ENCODE measurements at places on chromosomes 5 and 9.

DNA sequence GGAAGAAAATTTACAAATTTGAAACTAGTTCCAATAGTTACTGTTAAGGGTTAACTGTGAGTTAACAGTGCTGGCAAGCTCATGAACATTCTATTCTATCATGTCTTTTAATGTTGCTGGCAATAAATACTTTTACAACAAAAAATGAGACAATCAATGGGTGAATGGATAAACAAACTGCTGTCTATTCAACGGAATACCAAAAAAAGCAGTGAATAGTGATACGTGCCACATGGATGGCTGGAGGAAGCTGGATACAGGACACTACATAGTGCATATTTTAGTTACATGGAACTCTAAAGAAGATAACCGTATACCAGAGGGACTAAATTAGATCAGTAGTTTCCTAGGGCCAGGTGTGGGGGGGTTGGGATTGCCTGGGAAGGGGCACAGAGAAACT, 155.8 kb upstream of the RETREG1 start:
- DNase-seq: no peak

- no peak for DNase-seq
Observed at GRCh38 chr5:92581249-92581648, 999.8 kb downstream of the NR2F1-AS1 start.

- DNase-seq: no peak
Observed at GRCh38 chr9:15423231-15423985, 732 bp downstream of the SNAPC3 start.

GRCh38 chr5:142038735-142039134, 25.9 kb upstream of the GNPDA1 start:
- no peak for DNase-seq

GRCh38 chr9:119289740-119290433, 79.3 kb downstream of the BRINP1 start:
- no peak for DNase-seq

- DNase-seq: no peak
Observed at GRCh38 chr9:6383551-6384225, 29.3 kb upstream of the UHRF2 start.

GRCh38 chr5:148416921-148417320, 33.2 kb downstream of the FBXO38 start:
- no peak for DNase-seq

DNA sequence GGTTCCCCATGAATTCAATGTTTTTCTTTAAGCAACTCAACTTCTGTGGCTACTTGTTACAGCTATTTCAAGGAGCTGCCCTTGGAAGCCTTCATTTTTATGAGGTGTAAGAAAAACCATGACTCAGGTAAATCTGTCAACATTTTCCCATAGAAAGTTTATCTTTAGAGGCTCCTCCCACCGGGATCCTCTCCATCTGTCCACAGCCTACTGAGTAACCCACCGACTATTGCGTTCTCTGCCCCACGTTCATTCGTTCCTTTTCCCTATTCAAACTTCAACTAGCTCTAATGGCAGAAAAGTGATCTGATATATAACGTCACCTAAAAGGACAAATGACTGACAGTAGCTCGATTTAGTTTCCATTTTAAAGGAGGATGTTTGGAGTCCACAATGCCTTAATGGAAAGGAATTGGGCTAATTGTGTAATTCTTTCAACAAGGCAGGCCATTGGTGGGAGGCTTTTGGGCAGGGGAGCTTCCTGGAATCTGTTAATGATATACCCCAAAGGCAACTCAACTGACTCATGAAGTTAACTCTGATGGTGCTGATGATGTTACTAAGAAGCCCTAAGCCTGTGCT, 29.3 kb upstream of the NR3C1 start:
- DNase-seq: no peak

- no peak for DNase-seq
Observed at GRCh38 chr5:78958672-78959445, 26.3 kb downstream of the ARSB start.

DNA sequence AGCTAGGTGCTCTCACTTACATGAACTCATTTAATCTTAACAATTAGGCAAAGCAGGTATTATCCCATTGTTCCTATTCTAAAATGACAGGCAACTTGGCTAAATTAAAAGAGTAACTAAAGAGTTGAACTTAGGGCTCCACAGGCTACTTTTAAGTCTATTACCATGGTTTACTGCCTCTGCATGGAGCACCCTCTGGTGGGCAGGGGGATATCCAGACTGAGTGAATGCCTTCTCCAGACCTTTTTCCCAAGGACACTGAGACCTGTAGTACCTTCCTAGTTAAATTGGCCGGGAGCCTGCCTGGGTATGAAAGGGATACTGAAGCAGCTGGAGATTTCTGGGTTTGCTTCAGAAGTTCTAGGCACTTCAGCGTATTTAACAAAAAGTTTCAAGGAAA, 238.1 kb downstream of the ELAVL2 start:
- no peak for DNase-seq

DNA sequence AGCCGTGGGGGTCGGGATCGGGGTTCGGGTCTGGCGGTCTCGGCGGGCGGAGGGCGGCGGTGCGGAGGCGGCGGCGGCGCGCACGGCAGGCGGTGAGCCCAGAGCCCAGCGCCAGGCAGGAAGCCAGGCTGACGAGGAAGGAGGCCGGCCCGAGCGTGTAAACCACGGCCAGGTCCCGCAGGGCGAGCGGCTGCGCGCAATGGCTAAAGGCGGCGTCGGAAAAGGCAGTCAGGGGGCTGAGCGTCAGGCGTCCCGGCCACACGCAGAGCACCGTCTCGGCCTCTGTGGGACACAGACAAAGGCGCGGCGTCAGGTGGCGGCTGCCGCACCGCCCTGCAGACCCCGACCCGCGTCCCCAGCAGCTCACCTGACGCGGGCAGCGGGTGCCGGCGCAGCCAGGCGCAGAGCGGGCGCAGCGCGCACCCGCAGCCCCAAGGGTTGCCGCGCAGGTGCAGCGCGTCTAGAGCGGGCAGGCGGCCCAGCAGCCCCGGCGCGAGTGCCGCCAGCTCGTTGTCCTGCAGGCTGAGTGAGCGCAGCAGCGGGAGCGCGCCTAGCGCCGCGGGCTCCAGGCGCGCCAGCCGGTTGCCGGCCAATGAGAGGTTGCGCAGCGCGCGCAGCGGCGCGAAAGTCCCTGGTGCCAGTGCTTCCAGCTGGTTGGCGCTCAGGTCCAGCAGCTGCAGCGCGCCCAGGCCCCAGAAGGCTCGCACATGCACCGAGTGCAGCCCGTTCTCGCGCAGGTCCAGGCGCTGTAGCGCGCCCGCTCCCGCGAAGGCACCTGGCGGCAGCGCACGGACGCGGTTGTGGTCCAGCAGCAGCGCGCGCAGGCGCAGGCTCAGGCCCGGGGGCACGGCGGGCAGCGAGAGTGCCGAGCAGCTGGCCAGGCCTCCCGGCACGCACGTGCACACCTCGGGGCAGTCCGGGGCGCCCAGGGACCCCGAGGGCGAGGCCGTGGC, 671 bp downstream of the LRRC26 start:
- DNase-seq: no peak

GRCh38 chr9:117278471-117279035, 136.3 kb downstream of the ASTN2 start:
- no peak for DNase-seq

GRCh38 chr9:134566936-134567335, 74.7 kb upstream of the COL5A1 start:
- no peak for DNase-seq

GRCh38 chr5:26192486-26192885, 845.9 kb downstream of the CDH9 start:
- DNase-seq: no peak

- no peak for DNase-seq
Observed at GRCh38 chr5:111200828-111201227, 23.4 kb upstream of the CAMK4 start.

GRCh38 chr5:27220752-27221151, 182.4 kb upstream of the CDH9 start:
- DNase-seq: no peak

- DNase-seq: no peak
Observed at GRCh38 chr9:92414566-92414965, 9.7 kb downstream of the OMD start.

DNA sequence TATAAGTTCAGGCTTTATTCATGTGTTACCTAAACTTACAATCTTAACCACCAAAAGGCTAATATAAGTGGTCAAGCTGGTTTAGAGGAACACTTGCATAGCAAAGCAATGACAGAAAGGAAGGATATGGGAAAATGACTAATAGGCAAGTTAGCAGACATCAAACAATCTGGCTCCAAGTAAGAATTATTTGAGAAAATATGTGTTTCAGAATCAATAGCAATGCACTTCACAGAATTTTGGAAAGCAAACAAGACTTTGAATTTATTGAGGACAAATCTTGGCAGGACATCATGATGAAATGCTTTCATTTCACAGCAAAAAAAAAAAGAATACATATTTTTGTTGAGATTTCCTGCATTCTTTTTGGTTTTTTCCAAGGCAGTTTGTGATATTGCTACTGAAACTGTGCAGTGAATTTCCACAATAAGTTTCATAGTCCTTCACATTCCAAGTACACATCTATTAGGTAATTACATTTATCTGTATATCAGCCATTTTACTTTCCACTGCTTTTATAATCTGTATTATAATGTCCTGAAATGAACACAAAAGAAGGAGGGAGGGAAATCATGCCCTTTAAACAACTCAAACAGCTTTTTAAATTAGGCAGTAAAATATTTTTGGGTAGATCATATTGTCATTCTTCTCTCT, 417.9 kb downstream of the NR2F1-AS1 start:
- no peak for DNase-seq

DNA sequence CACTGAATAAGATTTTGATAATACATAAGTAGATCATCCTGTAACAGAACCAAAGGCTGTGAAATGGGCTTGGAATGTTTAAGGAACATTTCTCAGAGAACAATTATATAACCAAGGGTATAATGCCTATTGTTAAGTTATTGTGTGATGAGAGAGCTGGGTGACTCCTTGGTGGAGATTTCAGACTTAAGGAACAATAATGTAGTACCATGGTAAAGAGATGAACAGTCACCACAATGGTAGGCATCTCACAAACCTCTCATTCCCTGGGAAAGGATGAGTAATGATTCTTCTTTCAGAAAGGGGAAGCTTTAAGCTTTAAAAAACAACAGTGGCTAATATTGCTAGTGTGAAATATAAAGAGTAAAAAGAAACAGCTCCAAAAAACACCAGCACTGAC, 147.4 kb downstream of the TRIM36 start:
- DNase-seq: no peak

DNA sequence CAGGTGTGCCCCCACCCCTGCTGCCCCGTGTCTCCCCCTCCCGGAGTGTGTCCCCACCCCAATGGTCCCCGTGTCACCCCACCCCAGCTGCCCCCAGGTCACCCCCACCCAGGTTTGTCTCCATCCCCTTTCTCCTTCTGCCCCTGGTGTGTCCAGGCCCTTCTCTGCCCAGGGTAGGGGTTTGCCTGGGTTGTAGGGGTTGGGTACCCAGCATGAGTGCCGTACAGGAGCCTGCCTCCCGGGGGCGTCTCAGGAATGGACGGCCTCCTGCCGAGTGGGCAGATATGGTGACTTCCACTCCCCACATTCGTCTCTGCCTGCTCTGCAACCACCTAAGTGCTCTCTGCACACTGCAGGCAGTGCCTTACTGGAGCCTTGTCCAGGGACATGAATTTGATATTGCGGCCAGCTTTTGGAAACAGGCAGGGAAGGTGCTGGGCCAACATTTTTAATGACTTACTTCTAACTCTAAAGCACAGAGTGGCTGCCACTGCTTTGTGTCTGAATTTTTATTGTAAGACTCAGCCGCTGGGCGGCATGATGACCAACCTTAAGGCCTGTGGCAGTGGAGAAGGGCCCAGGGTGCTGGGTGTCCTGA, 6.7 kb downstream of the LRRC14B start:
- DNase-seq: no peak

GRCh38 chr9:91712811-91713210, 237.2 kb downstream of the ROR2 start:
- DNase-seq: no peak

- DNase-seq: no peak
Observed at GRCh38 chr5:133828722-133829121, 139.7 kb downstream of the C5orf15 start.

- no peak for DNase-seq
Observed at GRCh38 chr9:137972355-137972987, 94.9 kb downstream of the CACNA1B start.

DNA sequence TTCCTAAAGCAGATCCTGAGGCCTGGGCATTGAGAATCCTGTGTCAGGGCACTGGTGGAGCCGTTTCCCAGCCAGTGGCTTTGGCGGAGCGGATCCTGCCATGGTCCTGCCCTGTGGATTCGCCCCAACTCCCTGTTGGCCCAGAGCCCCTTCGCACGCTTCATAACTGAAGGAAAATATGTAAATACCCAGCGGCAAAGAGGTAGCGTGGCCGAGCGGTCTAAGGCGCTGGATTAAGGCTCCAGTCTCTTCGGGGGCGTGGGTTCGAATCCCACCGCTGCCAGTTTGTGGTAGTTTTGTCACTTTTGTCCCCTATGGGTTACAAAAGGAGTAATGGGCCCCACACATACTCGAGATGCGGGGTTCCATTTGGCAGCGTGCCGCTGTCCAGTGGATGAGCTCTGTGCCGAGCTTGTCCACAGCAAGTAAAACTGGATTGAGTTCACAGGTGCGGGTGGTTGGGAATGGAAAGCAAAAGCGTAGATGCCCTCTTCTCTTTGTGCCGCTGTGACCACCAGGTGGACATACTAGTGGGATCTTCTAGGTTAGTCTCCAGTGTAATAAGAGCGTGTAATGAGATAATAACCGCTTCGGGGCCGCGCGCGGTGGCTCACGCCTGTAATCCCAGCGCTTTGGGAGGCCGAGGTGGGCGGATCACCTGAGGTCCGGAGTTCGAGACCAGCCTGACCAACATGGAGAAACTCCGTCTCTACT, 17.3 kb downstream of the TRIM7 start:
- no peak for DNase-seq

- no peak for DNase-seq
Observed at GRCh38 chr5:142807372-142807911, 37.3 kb downstream of the ARHGAP26 start.

- DNase-seq: no peak
Observed at GRCh38 chr9:73104342-73104741, 47.3 kb upstream of the ANXA1 start.

DNA sequence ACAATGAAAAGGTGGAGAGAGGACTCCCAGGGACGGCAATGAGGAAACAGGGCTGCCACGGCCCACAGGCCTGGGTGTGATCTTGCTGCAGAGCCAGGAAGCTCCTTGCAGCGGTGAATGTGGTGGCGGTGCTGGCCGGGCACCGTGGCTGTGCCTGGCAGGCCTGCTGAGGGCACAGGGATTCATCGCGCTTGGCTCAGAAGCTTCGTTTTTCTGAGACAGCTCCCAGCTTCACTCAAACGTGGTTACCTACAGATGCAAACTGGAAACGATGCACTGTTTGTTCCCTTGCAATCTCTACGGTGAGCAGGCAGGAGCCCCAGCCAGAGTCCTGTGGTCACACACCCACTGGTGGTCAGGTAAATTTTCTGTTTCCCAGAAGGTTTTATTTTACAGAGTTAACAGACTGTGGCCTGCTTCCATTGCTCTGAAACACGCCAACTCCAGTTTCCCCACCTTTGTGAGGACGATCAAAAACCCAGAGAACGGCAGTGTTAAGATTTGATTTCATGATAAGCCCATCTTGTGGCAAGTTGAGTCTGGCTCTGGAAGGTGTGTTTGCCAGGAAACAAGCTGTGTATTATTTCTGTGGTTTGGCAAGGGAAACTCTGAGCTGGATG, 183.9 kb downstream of the AUH start:
- no peak for DNase-seq

Measured in stimulated activated CD4-positive, alpha-beta T cell treated with anti-CD3 and anti-CD28 coated beads, Interleukin-1b, Interleukin-23, amount 100 ng/mL, for 1 hour (primary cell).